ENCODE measurements at places on chromosomes 7 and 10.

DNA sequence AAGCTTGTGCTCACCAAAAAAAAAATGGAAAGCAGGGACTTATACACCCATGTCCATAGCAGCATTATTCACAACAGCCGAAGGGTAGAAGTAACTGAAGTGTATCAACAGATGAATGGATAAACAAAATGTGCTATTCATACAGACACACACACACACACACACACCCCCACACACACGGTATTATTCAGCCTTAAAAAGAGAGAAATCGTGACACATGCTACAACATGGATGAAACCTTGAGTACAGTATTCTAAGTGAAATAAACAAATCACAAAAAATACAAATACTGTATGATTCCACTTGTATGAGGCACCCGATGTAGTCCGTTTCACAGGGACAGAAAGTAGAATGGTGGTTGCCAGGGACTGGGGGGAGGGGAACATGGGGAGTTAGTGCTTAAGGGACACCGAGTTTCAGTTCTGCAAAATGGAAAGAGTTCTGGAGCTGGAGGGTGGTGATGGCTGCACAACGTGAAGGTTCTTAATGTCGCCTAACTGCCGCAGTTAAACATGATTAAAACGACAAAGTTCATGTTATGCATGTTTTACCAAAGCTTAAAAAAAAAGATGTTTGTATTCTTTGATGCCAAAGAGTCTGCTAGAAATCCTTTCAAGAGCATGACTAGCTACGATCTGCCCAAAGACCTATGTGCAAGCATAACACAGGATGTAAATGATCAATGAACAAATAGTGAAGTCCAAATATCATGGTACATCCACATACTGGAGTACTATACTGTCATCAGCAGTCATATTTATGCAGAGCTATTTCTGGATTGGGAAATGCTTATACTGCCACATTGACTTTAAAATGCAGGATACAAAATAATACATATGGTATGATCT, 7.2 kb downstream of the TNS3 start:
- peak; percentile 96 for DNase-seq

- no peak for DNase-seq
These were observed 50.5 kb upstream of the STARD3NL start for GRCh38 chr7:38127216-38128207.

DNA sequence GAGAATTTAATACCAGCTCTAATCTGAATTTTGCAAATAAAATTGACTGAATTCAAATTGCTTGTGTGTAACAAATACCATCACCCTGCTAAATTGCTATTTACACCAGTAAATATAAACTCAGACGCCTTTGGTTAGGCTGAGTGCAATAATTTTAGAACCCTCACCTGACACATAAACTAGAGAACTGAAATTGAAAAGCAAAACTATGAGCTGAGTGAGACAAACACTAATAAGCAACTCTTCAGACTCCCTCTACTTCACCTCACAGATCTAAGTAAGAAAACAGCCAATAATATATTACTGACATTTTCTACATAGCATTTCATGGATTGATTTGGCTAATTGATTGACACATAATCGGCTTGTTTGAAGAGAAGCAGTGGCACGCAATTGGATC, 621.2 kb downstream of the REEP3 start:
- no peak for DNase-seq

DNA sequence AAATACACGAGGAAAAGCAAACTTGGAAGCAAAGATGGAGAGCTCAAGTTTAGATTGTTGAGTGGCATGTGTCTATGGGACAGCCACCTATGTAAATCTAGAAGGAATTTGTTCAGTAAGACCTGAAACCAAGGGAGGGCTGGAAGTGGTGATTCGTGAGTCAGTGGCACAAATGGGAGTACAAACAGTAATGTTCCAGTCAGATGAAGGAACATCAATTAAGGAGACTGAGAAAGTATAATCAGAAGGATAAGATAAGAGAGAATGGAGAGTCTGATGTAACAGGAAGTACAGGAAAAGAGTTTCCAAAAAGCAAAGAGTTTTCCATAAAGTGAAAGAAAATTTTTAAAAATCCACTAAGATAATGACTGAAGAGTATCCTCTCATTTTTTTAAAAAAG, 544.2 kb downstream of the KIF20B start:
- no peak for DNase-seq

DNA sequence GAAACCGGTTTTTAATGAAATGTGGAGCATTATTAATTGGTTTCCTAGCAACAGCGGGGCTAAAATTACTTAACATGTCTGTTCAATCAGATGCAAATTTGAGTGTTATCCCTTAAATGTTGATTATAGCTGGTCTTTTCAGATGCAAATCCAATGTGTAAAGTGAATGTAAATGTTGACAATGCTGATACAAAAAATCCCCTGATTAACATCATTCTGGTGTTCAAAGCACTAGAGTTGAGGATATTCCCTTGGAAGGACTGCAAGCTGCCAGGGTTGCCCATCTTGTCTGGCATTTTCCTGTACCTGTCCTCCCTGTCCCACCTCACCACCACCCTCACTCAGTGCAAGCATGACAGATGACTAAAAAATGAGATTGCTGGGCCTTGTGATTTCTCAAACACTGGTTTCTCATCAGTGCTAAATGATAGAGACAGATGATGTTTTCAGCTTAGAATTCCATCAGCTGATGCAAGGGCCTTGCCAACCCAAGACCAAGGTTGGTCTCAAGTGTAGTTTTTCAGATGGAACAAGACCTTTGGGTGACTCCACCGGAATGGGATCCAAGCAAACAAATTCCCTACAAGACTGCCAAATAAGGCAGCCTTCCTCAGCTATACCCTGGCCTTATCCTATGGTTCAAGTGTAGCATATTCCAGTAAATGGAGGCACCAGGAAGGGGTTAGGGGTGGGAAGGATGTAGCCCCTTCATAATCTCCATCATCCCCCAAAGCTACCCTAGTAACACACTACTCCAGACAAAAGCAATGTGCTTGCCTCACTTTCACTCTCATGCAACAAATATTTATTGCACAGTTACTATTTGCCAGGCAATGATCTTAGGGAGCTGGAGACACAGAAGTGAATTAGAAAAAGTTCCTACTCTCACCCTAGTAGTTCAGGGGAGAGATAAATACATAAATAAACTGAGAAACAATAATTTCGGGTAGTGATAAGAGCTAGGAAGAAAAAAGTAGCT, 54.9 kb downstream of the JAZF1 start:
- DNase-seq: no peak

- no peak for DNase-seq
These were observed 20.5 kb upstream of the DNAJB12 start for GRCh38 chr10:72375173-72375572.

GRCh38 chr10:46514431-46514861, 42.0 kb downstream of the GPRIN2 start:
- no peak for DNase-seq

GRCh38 chr7:21782996-21783395, 162.7 kb downstream of the CDCA7L start:
- DNase-seq: no peak

GRCh38 chr10:110496553-110497437, 912 bp upstream of the DUSP5 start:
- no peak for DNase-seq

- no peak for DNase-seq
These were observed 165.6 kb downstream of the RNLS start for GRCh38 chr10:88417387-88418030.

DNA sequence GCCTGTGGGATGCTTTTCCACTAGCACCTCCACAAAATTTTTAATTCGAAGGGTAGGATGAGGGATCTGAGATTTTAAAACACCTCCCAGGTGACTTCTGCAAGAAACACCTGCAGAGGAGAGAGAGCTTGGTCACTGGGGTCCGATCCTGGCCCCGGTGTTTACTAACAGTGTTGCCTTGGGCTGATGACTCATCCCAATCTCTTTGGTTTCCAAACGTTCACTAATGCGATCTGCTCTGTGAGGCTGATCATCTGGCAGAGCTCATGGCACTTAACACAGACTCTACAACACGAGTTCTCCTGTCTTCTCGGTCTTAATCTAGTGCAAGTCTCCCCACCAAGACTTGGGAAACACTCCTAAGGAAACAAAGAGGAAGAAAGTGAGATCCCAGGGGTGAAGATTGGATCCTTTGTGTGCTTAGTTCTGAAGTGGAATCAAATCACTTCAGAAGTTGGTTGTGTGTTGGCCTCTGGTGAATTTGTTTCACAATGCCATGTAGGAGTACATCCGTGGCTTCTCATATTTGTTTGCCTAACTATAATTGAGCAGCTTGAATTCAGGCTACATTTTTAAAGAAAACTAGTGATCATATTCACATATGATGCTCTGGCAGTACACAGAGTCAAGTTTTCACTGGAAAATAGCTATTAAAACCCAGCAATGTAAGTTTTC, 407.9 kb downstream of the NRG3 start:
- no peak for DNase-seq

GRCh38 chr7:28207486-28208158, 27.0 kb upstream of the JAZF1 start:
- peak; percentile 59 for DNase-seq

DNA sequence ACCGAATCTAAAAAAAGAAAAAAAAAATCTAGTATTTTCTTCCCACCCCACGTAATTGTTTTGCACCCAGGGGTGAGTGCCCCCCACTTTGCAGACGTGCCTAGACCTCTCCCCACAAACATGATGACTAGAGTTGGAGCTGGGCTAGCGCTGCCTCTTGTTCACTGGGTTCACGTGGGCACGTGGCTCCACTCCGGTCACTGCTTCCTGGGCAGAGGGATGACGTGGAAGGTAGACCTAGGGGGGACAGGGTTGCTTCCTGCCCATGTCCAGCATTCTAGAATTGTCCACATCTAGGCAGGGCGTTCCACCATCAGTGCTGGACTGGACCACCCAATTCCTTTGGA, 861 bp upstream of the LIMK1 start:
- DNase-seq: no peak

DNA sequence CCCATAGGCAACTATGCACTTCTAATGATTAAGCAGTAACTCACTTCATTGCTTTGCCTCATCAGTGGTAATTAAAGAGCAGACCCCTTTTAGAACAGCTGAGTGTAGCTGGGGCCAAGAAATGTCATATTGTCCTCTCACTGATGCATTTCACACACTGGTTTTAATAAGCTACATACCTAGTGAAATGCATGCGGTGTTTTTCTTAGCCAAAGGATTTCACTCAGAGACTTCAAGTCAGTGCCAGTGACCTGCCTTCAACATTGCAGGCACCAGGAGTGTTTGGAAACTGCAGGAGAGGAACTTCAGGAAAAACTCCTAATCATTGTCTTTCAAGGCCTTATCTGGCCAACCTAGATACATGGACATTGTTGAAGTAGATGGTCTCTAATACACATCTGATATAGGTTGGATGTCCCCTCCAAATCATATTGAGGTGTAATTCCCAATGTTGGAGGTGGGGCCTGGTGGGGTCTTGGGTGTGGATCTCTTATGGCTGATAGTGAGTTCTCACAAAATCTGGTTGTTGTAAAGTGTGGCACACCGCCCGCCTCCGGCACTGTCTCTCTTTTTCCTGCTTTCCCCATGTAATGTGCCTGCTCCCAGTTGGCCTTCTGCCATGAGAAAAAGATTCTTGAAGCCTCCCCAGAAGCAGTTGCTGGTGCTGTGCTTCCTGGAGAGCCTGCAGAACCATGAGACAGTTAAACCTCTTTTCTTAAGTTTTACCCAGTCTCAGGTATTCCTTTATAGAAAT, 252.7 kb upstream of the PLXDC2 start:
- no peak for DNase-seq

- no peak for DNase-seq
These were observed 4.5 kb upstream of the IQUB start for GRCh38 chr7:123538897-123539296.

- DNase-seq: no peak
These were observed 13.0 kb upstream of the REPIN1 start for GRCh38 chr7:150355666-150356059.

- no peak for DNase-seq
These were observed 44.9 kb downstream of the CAV1 start for GRCh38 chr7:116569737-116570136.

DNA sequence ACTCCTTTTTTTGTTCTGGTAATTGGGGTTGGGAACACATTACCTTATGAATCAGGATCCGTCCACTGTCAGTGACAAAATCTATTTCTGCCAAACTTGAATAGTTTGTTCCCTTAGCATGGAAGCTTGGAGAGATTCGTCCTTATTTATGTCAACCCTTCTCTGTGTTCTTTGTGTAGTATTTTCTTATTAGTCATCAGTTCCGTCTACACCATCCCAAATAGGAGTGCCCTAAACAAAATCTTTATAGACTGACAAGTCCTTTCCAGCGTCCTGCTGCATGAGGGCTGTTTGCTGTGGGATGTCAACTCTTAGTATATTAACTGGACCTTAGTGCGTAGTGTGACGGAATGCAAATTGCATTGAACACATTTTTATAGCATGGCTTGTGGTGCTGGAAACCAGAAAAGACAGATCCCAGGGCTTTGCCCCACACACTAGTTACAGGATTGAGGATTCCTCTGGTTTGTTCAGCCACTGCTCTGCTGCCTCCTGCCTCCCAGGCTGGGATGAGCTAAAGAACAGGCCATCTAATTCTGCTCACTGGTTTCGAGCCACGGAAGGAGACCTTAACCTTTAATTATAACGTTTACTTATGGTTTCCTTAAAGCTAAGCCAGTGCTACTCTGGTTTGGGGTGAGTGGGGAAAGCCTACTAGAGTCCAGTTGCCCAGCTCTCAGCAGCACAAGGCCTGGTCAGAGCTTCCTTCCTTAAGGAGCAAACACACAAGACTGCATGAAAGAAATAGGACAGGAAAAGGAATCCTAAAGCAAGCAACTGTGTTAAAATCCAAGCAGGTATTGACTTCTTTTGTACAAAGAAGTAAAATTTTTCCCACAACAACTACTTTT, 194.4 kb downstream of the CCSER2 start:
- no peak for DNase-seq

GRCh38 chr10:70499836-70500167, 21.2 kb downstream of the PALD1 start:
- no peak for DNase-seq

GRCh38 chr7:31778296-31778695, 91.3 kb downstream of the PPP1R17 start:
- no peak for DNase-seq

DNA sequence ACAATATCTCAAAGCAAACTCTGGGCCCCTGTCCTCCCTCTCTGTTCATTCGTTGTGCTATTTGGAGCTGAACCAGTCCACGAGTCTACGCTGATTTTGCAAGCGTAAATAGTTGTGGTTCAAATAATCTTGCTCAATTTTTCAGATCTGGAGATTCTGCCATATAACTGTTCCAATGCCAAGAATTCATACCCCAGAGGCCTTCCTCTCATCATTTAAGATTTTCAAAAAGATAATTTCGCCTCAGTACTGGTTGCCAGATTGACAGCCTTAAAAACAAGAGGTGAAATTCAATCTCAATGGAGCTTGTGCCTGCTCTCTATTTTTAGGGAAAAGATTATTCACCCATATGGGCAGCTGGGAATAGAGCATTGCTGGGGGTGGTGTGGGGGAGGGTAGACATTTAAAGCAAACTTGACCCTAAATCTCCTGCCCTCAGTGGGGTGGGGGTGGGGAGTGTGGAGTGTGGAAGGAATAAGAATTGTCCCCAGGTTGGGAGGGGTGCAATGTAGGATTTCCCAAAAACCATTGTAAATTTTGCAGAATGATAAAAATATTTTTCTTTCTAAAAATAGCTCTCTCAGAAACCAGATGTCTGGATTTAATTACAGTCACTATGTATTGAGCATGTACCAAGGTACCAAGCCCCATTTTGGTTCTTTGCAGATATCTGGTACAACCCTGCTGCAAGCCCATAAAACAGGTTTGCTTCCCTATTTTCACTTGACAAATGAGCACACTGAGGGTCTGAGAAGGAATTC, 104.7 kb upstream of the EEPD1 start:
- DNase-seq: peak; percentile 53

- no peak for DNase-seq
These were observed 4.9 kb downstream of the CPA4 start for GRCh38 chr7:130297628-130298543.

All from NB4 (cell line).